Thymus (tissue), 14 donors: ENCODE measurements at places on chromosomes 6 and 20.

DNA sequence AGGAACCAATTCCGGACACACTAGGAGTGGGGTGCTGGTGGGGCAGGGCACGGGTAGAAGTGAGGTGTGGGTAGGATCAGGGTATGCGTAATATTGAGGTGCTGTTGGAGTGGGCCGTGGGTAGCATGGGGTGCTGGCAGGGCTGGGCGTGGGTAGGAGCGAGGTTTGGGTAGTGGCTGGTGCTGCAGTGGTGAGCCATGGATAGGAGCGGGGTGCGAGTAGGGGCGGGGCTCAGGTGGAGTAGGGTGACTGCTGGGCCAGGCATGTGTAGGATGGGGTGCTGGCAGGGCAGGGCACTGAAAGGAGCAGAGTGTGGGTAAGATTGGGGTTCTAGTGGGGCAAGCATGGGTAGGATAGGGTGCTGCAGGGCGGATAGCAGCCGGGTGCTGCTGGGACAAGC lies 114.2 kb upstream of the DUSP22 start:
- DNase-seq: no peak

DNA sequence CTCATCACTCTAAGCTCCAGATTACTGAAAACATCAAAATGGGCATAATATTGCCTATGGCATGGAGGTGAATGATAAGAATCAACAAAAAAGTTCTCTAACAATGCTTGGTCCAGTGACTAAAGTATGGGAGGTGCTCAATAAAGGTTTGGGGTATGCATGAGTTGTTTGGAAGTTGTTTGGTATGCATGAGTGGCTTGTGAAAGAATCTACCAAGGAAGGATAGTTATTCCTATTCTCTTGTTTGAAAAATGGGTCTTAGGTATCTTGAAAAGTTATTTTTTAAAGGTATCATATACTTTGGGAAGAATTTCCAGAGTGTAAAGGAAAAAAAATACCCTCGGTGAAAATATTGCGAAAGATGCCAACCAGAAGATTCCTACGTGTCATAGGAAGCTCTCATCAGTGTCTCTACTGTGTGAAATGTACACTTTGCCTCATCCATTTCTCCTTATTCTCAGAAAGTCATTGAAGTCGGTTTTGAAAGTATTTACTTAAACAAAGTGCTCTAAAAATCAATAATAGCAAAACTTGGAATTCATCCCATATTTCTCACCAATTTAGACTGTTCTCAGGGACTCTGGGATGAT lies 449.8 kb downstream of the ADGRB3 start:
- DNase-seq: no peak

GRCh38 chr6:51654647-51655046 lies 432.8 kb downstream of the PKHD1 start:
- DNase-seq: no peak

GRCh38 chr6:48200869-48201390 lies 89.9 kb upstream of the PTCHD4 start:
- DNase-seq: no peak

- DNase-seq: no peak
Measured at GRCh38 chr6:22892452-22892851, 323.1 kb downstream of the HDGFL1 start.

- DNase-seq: no peak
Measured at GRCh38 chr20:18805881-18806280, 7.7 kb upstream of the SCP2D1 start.
